ENCODE measurements at places on chromosomes 7 and 10.
A peak's percentile ranks its signal among the peaks of the same experiment; 100 is the strongest.

- DNase-seq, result peak; percentile 21
These were observed 14.8 kb downstream of the OGDH start for GRCh38 chr7:44621034-44621749.

GRCh38 chr10:111392159-111392558, 315.3 kb downstream of the ADRA2A start:
- no peak for DNase-seq

- no peak for DNase-seq
These were observed 44.8 kb upstream of the HPSE2 start for GRCh38 chr10:99280472-99280871.

DNA sequence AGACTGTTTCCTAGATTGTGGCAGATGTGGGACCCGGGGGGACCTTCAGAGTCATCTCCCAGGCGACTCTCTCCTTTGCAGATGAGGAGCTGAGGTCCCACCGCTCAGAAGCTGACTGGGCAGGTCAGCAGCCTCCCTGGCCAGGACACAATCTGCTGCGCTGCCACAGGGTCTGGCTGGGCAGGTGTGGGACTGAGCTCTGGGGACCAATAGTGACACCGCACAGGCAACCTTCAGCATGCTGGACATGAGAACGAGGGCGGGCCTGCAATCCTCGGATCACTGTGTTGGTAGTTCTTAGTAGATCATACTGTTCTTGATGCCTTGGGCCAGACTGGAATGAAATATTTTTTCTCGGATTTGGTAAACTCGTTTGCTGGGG, 20.5 kb upstream of the CRYGN start:
- no peak for DNase-seq

DNA sequence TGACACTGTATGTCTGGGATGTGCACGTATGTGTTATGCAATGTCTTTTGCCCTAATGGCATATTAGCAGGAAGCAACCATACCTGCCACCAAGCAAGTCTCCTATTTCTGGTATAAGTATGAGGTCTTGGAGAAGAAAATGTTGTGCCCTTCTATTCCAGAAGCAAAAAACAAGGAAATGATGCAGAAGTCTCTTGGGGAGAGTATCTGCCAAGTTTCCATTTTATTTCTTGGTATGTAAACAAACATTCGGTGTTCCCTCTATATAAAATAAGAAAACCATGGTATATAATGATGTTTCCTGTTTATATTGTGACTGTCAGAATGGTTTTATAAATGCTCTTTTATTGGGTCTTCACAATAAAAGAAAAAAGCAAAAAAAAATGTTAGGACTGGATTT, 19.3 kb upstream of the MYO3A start:
- no peak for DNase-seq

GRCh38 chr7:36999626-37000485, 275.6 kb upstream of the AOAH start:
- no peak for DNase-seq

DNA sequence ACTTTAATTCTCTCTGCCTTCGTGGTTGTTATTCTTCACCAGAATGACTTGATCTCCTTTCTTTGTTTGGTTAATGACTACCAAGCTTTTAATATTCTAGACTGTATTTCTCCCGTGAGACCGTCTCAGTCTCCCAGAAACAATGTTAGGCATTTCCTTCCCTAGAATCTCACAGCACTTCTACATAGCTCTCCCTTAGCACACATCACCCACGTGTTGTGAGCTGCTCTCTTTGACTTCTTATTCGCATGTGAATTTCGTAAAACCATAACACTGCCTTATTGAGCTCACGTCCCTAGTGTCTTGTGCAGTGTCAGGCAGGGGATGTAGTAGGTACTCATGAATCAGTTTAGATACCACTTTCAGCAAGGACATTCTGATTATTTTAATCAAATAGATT, 57.5 kb upstream of the MGAM2 start:
- peak; percentile 27 for DNase-seq

DNA sequence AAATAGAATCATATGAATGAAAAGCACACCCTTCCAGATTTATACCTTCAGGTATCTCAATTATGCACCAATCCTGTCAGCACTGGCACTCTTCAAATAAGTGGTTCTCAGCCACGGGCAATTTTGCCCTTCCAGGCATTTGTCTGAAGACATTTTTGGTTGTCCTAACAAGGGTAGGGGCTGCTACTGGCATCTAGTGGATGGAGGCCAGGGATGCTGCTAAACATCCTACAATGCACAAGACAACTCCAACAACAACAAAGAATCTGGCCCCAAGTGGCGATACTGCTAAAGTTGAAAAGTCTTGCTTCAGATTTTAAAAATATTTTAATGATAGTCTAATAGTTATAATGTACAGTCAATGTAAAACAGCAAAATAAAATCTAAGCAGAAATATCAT, 16.1 kb downstream of the CCDC186 start:
- DNase-seq, result no peak
